ENCODE measurements at places on chromosomes 5 and 9. TPM values are rescaled to one million over a fixed set of nuclear protein-coding genes. Genes with fewer than 3 reads are reported as not detected.

FIBCD1 gene
- 0.66 TPM for total RNA-seq

- no peak for DNase-seq
- H3K4me3 ChIP-seq: no peak overlapping the region
- H3K27me3 ChIP-seq: no peaks in the 10 kb centered on the region
- H3K36me3 ChIP-seq: no peaks in the 10 kb centered on the region
- no peaks in the 10 kb centered on the region for H3K4me1 ChIP-seq
Measured at GRCh38 chr5:159657771-159658170, 258.5 kb upstream of the ADRA1B start.

- no peak for DNase-seq
- no peaks in the 10 kb centered on the region for H3K27me3 ChIP-seq
- no peaks in the 10 kb centered on the region for H3K4me1 ChIP-seq
- no peak overlapping the region for H3K27ac ChIP-seq
- H3K36me3 ChIP-seq: no peaks in the 10 kb centered on the region
- no peak overlapping the region for H3K4me3 ChIP-seq
Measured at GRCh38 chr5:143696921-143697320, 115.0 kb upstream of the HMHB1 start.

DNA sequence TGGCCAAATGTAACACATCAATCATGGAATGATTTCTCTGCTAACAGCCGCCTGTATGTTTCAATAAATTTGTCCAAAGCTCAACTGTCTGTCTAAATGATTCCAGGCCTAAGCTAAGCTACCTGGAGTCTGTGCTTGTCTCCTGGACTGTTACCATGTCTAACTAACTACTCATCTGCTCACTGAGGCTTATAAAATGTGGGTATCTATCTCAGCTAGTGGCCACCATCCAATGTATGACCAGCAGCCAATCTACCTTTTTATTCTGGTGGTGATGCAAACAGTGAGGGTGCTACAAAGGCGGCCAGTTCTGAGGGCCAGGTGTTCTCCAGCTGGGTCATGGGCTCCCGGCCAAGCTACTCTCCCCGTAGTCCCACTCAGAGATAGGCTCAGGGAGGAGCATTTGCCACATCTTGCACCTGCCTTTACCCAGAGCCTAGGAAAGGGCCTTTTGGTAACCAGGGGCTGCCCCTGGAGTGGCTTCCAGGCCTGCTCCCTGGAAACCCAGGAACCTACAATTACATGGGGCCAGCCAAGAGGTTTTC, 59.1 kb downstream of the PFDN1 start:
- no peaks in the 10 kb centered on the region for H3K36me3 ChIP-seq
- H3K4me3 ChIP-seq: no peak overlapping the region
- DNase-seq: no peak
- H3K4me1 ChIP-seq: peaks cover 46% of the 10 kb centered on the region
- no peaks in the 10 kb centered on the region for H3K27me3 ChIP-seq

Data from astrocyte (in vitro differentiated cells and primary cell).